HT-29 (cell line): ENCODE measurements at places on chromosomes 2 and 18.
A peak's percentile ranks its signal among the peaks of the same experiment; 100 is the strongest.

GRCh38 chr2:140747090-140747489 is 1383.7 kb downstream of the LRP1B start:
- no peak for DNase-seq

DNA sequence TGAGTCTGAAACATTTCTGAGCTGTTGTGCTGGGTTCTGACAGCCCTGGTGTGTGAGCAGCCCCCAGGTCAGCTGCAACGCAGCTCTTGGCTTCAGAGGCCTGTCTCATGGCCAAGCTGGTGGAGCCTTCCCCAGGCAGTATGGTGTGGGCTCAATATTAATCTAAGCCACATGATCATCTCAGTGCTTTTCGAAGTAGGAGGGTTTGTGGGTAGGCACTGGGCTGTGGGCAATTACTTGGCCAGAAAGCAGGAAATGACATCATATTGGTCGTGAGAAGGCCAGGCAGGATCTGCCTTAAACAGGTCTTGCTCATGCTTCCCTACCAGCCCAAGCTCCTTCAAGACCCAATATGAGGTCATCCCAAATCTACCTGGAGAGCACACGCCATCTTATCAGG is 26.9 kb downstream of the LOXHD1 start:
- DNase-seq, result no peak

GRCh38 chr2:73939419-73939818 is 12.7 kb downstream of the DGUOK start:
- DNase-seq, result no peak

DNA sequence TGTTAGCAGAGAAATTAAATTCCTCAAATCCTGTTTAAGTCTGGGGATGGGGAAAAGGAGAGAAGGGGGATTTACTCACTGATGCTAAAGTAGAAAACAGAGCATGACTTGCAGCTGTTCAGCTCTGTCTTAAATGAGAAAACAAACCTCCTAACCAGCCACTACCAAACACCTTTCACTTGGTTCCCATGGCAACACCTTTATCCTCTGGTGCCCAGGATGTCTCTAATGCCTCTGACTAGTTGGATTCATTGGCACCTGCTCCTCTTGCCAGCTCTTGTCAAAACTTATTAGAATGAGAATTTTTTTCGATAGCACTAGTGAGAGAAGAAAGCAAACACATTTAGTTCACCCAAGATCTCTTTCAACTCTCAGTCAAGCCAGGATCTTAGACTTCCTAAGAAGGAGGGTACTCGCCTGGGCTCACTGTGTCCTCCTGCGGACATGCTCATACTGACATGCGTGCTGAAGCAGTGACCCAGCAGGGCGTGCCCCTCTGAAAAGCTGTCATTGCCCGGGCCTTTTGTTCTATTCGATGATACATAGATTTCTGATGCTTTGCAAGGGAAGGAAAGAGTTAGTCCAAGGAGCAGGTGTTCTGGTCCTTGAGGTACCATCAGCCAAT is 656.0 kb upstream of the CELF4 start:
- DNase-seq, result no peak

DNA sequence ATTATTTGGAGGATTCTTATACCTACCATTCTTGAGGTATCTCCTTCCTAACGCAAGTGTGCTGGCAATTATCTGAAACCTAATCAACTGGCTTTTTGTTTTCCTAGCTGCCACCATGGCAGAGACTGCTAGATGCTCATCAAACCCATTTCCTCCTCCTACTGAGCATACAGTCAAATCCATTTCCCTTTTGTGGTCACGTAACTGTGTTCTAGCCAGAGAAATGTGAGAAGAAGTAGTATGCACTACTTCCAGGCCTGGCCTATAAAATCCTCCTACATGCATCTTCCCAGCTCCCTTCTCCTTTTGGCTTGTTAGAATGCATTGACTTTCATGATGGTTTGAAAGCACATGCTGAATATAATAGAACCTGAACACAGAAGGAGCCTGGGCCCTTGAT is 494.1 kb upstream of the MEIS1 start:
- DNase-seq, result no peak

GRCh38 chr18:50862401-50862800 is 16.5 kb upstream of the ME2 start:
- DNase-seq, result no peak

DNA sequence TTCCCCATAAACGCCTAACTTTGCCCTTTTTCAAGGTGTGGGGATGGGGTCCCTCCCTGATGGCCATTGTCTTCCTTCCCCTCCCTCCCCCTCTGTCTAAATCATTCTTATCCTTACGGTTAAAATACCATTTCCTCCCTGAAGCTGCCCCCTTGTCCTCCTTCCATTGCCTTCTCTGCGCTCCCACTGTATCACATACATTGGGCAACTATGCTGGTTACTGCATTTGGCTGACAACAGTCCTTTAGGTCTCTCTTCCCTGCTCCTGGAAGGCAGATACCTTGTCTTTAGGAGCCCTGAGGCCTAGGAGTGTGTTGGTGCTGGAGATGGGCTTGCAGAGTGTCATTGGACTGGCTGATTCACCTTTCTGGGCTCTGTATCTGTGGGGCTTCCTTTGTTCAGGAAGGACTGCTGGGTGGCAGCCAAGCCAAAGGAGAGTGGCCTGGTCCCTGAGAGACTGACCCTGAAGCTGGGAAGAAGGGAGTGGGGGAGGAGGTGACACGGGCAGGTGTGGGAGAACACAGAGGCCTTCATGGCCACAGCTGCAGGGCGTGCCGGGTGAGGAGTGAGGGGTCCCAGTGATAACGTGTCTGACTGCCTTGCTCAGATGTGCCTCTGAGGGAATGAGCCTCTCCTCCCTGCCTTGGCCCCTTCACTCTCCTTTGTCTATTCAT is 2.2 kb downstream of the WNT6 start:
- no peak for DNase-seq

GRCh38 chr2:60987041-60987440 is 30.5 kb upstream of the PEX13 start:
- DNase-seq, result no peak

- no peak for DNase-seq
These were observed 121.4 kb upstream of the COL3A1 start for GRCh38 chr2:188852772-188853171.

DNA sequence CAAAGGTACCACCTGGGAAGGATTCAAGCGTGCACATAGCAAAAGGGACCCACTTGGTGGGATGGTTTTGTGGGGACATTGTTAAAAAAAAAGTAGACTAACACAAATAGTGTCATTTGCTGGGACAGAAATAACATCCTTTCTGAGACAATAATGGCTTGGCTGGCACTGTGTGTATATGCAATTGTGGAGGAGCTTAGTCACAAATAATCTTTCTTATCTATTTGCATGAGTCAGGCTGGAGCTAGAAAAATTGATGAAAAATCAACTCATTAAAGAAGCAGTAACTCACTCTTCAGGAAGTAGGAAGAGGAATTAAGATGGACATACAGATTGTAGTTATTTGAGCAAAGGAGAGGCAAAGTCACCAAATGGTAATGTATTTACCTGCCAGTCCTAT is 29.5 kb upstream of the ITGB6 start:
- peak; percentile 71 for DNase-seq

GRCh38 chr2:121090088-121090715 is 194.8 kb downstream of the TFCP2L1 start:
- no peak for DNase-seq

- DNase-seq, result no peak
These were observed 25.0 kb downstream of the DNER start for GRCh38 chr2:229689307-229689839.

GRCh38 chr2:41042343-41042742 is 590.5 kb upstream of the SLC8A1 start:
- no peak for DNase-seq

DNA sequence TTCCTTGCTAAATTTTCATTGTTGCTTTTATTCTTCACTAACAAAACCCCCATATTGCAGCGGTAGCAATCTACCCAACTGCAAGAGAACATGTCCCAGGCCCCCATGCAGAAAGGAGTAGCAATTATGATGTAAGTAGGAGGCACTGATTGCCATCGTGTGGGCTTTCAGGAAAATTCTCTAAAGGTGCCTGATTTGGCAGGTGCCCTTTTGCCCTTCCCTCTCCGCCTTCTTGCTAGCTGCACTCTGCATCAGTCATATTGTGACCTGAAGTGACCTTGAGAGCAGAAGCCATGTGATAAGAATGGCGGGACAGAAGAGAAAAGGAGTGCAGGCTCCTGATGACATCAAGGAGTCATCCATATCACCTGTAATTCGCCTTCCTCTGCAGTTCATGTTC is 112.1 kb downstream of the NCKAP5 start:
- DNase-seq, result no peak

DNA sequence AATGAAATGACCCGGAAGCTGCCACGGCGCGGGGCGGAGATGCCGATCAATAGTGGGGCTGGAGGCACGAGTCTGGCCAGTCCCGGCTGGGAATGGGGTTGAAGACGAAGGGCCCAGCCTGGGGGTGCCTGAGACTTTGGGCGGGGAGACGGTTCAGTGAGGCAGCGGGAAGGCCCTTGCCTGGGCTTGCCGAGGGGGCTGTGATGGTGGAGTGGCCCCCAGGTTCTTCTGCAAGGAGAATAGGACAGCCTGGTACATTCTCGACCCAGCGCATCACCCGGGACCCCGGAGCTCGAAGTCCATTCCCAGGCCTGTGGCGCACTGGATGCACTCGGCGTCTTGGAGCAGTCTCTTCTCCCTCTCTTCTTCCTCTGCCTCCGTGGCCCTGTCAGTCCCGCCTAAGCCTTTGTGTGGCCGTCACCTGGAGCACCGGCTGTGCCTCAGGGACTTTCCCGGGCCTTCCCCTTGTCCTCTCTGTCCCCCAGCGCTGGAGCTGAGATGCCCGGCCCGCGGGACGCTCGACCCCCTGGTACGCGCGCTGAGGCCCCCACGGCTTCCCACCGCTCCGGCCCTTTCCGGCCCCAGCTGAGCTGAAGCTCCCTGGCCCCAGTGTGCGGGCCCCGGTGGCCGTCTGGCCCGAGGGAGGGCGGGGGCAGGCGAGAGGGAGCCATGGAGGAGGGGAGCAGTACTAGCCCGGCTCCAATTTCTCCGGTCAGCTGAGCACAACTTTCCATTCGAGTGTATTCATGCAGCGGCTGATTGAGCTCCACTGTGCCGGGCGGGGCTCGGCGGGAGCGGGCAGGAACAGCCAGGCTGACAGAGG is 8.0 kb downstream of the SIX3 start:
- DNase-seq, result no peak

DNA sequence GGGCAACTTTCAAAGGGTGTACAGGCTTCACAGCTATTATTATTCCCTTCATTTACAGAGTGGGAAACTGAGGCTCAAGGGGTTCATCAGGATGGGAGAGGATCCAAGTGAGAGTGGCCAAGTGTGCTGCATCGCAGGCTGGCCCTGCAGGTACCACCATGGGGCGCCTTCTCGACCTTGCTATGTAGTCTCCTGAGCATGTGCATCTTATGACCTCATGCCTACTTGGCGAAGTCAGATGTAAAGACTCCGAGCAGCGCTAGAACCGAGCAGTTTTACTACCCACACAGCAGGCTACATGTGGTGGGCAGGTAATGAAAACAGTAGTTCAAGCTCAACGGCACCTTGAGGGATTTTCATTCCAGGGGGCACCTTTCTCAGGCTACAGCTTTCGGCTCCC is 42.0 kb downstream of the TFCP2L1 start:
- DNase-seq, result no peak

GRCh38 chr2:102789349-102790090 is 27.7 kb downstream of the TMEM182 start:
- DNase-seq, result no peak

DNA sequence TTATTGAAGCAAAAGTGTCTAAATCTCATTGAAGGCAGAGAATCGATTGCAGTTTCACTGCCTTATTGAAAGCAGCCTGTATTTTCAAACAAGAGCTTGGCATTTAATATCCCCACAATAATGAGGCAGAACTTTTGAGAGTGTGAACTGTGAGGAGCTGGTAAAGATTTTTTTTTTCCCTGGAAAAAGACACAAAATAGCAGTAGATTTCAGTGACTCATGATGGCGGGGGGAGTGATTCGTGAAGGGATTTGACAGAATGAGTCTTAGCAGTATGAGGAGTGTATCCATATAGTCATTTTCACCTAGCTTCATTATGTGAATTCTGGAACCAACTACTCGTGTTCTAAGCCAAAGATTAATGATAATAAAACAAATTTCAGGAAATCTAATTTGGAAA is 242.9 kb downstream of the ARL6IP6 start:
- DNase-seq, result no peak

DNA sequence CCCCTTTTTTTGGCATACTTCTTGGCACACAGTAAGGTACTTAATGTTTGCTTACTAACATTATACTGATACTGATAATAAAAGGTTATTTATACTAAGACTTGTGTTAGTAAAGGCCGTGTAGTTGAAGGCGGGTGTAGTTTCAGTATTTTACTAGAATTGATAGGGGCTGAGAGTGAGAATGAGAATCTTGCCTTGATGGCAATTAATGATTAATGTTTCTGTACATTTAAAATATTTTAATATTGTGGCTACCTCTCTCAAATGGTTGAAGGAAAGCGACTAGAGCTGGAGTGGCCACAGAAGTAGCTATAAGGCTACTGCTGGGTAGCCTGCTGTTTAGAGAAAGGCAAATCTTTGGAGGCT is 29.3 kb downstream of the PELI1 start:
- DNase-seq, result peak; percentile 35

DNA sequence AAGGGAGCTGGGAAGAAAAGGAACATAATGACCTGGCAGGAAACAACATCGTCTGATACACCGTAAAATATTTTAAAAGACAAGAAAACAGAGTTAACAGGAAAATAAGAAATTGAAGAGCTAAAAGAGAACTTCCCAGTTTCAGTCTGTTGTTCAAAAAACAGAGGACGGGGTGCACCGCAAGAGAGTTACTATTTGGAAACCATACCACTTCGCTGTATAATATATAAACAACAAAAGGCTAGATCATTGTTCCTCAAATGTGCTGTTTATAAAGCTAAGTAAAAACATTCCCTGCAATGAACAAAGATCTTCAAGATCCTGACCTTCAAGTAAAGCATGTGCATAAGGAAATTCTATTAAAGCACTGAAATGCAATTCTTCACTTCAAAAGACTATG is 2.1 kb downstream of the PPP3R1 start:
- DNase-seq, result peak; percentile 9

- DNase-seq, result peak; percentile 36
These were observed 180.8 kb downstream of the WDR7 start for GRCh38 chr18:56831988-56832387.

DNA sequence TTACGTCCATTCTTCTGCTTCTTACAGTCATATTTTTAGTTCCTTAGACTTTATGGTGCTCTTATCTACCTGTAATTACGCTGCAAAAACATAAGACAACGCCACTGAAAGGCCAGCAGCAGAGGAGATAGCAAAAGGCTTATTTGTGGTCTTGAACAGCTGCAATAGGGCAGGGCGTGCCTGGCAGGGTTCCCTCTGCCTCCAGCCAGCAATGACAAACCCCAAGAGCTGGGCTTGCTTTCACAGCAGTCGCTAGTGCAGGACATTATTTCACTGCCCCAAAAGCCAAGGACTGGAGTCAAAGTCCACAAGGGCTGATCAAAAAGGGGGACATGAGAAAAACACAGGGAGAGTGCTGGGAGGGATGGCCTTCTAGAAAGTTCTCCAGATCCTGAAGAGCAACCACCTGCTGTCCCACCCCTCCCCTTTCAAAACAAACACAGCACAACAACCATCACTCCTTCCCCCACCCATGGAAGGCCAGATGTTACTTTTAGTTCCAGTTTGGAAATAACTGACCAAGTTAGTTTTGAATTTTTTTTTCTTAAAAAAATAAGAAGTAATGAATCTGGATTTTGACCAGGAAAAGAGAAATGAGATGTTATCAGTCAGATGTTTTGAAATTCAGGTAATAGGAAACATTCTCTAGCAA is 127.8 kb downstream of the RBMS1 start:
- no peak for DNase-seq

GRCh38 chr2:83109284-83109683 is 1349.8 kb downstream of the SUCLG1 start:
- no peak for DNase-seq
